Gastrocnemius medialis (tissue), 4 donors: ENCODE measurements at places on chromosomes 12 and 14. TPM values are rescaled to one million over a fixed set of nuclear protein-coding genes. Genes with fewer than 3 reads are reported as not detected.
A peak's percentile ranks its signal among the peaks of the same experiment; 100 is the strongest.

GRCh38 chr14:21486640-21487087 lies 9.7 kb downstream of the TOX4 start:
- no peak overlapping the region for H3K27ac ChIP-seq
- H3K27me3 ChIP-seq, result no peaks in the 10 kb centered on the region
- DNase-seq, result no peak
- no peaks in the 10 kb centered on the region for H3K36me3 ChIP-seq
- no peaks in the 10 kb centered on the region for H3K4me1 ChIP-seq

The BATF gene
- 0.36 TPM for total RNA-seq

GRCh38 chr14:32934073-32934880 lies 4.4 kb upstream of the NPAS3 start:
- peak overlapping the region; percentile 60 for H3K4me3 ChIP-seq
- DNase-seq, result no peak
- peaks cover 12% of the 10 kb centered on the region for H3K27me3 ChIP-seq
- H3K27ac ChIP-seq, result no peak overlapping the region
- H3K36me3 ChIP-seq, result no peaks in the 10 kb centered on the region

- DNase-seq, result no peak
- H3K27ac ChIP-seq, result no peak overlapping the region
- no peaks in the 10 kb centered on the region for H3K36me3 ChIP-seq
- H3K4me3 ChIP-seq, result no peak overlapping the region
Measured at GRCh38 chr12:131851741-131852550, 23.8 kb downstream of the MMP17 start.

DNA sequence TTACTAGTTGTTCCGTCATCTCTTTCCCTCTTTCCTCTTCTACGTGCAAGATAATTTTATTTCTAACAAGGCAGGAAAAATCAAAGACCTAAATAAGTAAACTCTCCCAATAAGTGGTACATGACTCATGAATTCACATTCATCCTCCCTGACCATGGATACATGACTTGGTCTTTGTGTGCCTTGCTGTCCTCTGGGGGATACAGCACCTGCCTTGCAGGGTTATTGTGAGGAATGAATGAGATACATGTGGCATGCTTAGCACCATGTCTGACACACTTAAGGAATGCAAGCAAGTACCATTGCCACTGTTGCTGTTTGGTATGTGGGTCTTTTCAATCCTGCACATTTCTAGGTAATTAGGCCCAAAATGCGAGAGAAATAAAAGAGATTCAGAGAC lies 208.4 kb downstream of the DPF3 start:
- no peak for DNase-seq
- peaks cover 12% of the 10 kb centered on the region for H3K4me1 ChIP-seq
- H3K4me3 ChIP-seq, result no peak overlapping the region
- H3K27me3 ChIP-seq, result no peaks in the 10 kb centered on the region
- no peak overlapping the region for H3K27ac ChIP-seq

DNA sequence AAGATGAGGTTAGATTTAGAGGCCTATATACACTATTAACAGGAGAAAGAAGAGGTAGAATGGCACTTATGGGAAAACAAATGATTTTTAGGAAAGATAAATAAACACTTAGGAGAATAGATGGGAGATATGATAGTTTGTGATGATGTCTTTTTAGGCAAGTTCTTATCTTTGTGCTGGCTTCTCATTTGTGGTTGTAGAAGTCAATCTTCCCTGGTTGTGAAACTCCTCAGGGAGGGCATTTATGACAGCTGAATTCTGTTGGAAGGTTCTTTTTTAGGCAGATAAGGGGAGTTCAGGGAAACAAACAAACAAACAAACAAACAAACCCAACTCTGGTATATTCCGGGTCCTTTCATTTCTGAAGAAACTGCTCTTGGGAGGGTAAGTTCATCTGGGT lies 311.8 kb downstream of the AEBP2 start:
- no peak overlapping the region for H3K27ac ChIP-seq
- H3K27me3 ChIP-seq, result no peaks in the 10 kb centered on the region
- H3K4me1 ChIP-seq, result no peaks in the 10 kb centered on the region
- no peak overlapping the region for H3K4me3 ChIP-seq
- no peak for DNase-seq
- no peaks in the 10 kb centered on the region for H3K36me3 ChIP-seq

The DACT1 gene
- total RNA-seq, result 3.0 TPM

GRCh38 chr12:79006306-79006705 lies 141.7 kb downstream of the SYT1 start:
- DNase-seq, result no peak
- H3K27ac ChIP-seq, result no peak overlapping the region
- H3K4me3 ChIP-seq, result no peak overlapping the region
- H3K4me1 ChIP-seq, result no peaks in the 10 kb centered on the region

The OR4L1 gene
- total RNA-seq, result not detected

DNA sequence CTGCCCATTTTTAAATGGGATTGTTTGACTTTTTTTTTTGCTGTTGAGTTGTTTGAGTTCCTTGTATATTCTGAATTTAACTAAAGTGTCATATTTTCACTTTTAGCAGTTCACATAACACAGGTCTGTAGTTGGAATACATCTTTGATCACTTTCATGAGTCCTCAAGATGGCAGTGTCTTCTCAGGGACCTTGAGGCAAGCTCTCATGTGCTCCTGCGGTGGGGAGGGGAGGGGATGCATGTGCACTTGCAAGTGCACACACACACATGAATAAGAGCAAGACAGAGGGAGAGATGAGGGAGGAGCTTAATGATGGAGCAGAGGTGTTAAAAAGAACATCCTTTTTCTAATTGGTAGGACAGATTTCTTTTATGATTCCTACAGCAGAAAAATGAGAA lies 291.4 kb upstream of the OR4E1 start:
- no peak overlapping the region for H3K4me3 ChIP-seq
- no peaks in the 10 kb centered on the region for H3K27me3 ChIP-seq
- no peaks in the 10 kb centered on the region for H3K4me1 ChIP-seq
- no peak overlapping the region for H3K27ac ChIP-seq
- DNase-seq, result no peak
- no peaks in the 10 kb centered on the region for H3K36me3 ChIP-seq

- peak overlapping the region; percentile 76 for H3K4me3 ChIP-seq
- peak overlapping the region; percentile 96 for H3K27ac ChIP-seq
- H3K4me1 ChIP-seq, result peaks cover 13% of the 10 kb centered on the region
- peak; percentile 44 for DNase-seq
- H3K36me3 ChIP-seq, result peaks cover 16% of the 10 kb centered on the region
Measured at GRCh38 chr14:64387232-64387781, 846 bp upstream of the MTHFD1 start.

DNA sequence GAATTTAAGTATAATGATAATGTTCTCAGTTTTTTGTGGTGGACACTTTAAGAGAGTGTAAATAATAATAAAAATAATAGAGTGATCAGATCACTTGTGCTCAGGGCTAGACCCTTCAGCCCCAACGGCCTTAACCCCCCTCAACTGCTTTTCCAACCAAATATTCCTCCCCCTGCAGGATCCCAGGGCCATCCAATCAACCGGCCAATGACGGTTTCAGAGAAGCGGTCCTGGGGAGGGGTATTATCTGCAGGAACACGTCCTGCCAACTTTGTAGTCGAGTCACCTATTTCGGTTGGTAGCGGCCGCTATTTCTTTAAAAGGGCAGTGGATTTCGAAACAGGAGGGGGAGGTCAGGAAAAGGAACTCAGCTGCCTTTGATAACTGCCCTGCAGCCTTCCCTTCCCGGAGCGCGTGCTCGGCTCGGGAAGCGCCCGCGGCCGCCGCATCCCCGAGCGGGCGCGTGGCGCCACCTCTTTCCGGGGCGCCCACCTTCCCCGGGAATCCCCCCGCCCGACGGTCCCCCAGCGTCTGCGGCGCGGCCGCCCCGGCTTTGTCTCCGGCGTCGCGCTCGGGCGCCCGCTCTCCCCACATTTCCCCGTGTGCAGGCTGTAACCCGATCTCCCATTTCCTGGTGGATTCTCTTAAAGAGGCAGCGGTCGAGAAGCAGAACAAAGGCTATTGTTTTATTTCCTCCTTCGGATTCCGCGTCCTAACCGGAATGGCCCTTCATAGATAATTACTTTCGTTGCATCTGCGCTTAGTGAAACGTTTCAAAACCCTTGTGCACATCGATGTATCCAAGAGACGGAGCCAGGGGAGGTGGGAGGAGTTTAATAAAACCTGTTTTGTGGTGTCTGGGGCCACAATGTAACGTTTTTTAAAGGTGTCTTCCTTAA lies 711 bp upstream of the ETV6 start:
- H3K27me3 ChIP-seq, result no peaks in the 10 kb centered on the region
- DNase-seq, result peak; percentile 60
- H3K27ac ChIP-seq, result peak overlapping the region; percentile 94
- peaks cover 34% of the 10 kb centered on the region for H3K4me1 ChIP-seq
- no peaks in the 10 kb centered on the region for H3K36me3 ChIP-seq

GRCh38 chr12:78406828-78407227 lies 457.7 kb upstream of the SYT1 start:
- DNase-seq, result no peak
- H3K4me1 ChIP-seq, result no peaks in the 10 kb centered on the region
- H3K27ac ChIP-seq, result no peak overlapping the region
- no peaks in the 10 kb centered on the region for H3K36me3 ChIP-seq
- H3K4me3 ChIP-seq, result no peak overlapping the region

The SENP1 gene
- total RNA-seq, result 15.1 TPM

The RBM25 gene
- total RNA-seq, result 34.1 TPM

GRCh38 chr12:32568228-32568627 lies 110.9 kb upstream of the DNM1L start:
- H3K27me3 ChIP-seq, result no peaks in the 10 kb centered on the region
- peak overlapping the region; percentile 37 for H3K27ac ChIP-seq
- no peak for DNase-seq
- peaks cover 61% of the 10 kb centered on the region for H3K4me1 ChIP-seq
- H3K4me3 ChIP-seq, result no peak overlapping the region
- no peaks in the 10 kb centered on the region for H3K36me3 ChIP-seq

GRCh38 chr12:7219599-7220243 lies 30.2 kb downstream of the PEX5 start:
- H3K36me3 ChIP-seq, result no peaks in the 10 kb centered on the region
- no peak overlapping the region for H3K4me3 ChIP-seq
- DNase-seq, result peak; percentile 46
- no peaks in the 10 kb centered on the region for H3K4me1 ChIP-seq
- no peak overlapping the region for H3K27ac ChIP-seq

GRCh38 chr12:28027328-28027727 lies 54.8 kb upstream of the PTHLH start:
- no peaks in the 10 kb centered on the region for H3K4me1 ChIP-seq
- H3K4me3 ChIP-seq, result no peak overlapping the region
- H3K36me3 ChIP-seq, result no peaks in the 10 kb centered on the region
- DNase-seq, result no peak
- H3K27me3 ChIP-seq, result no peaks in the 10 kb centered on the region
- no peak overlapping the region for H3K27ac ChIP-seq

DNA sequence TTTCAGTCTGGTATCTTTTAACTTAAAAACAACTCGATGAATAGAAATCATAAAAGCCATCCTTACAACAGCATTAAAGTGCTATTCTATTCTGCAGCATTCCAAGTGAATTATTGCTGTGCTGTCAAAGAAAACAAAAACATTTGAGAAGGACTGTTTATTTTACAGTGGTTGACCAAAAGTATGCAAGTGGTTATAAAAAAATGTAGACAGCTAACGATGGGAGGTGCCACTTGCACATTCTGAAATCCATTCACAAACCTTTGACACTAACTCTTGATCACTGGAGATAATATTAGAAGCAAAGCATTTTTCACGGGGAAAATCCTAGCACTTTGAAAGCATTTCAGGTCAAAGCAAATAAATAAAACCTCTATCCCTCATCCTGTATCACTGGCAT lies 55.6 kb downstream of the HMGA2 start:
- H3K4me3 ChIP-seq, result no peak overlapping the region
- H3K36me3 ChIP-seq, result no peaks in the 10 kb centered on the region
- no peak overlapping the region for H3K27ac ChIP-seq
- DNase-seq, result no peak
- peaks cover 14% of the 10 kb centered on the region for H3K4me1 ChIP-seq

DNA sequence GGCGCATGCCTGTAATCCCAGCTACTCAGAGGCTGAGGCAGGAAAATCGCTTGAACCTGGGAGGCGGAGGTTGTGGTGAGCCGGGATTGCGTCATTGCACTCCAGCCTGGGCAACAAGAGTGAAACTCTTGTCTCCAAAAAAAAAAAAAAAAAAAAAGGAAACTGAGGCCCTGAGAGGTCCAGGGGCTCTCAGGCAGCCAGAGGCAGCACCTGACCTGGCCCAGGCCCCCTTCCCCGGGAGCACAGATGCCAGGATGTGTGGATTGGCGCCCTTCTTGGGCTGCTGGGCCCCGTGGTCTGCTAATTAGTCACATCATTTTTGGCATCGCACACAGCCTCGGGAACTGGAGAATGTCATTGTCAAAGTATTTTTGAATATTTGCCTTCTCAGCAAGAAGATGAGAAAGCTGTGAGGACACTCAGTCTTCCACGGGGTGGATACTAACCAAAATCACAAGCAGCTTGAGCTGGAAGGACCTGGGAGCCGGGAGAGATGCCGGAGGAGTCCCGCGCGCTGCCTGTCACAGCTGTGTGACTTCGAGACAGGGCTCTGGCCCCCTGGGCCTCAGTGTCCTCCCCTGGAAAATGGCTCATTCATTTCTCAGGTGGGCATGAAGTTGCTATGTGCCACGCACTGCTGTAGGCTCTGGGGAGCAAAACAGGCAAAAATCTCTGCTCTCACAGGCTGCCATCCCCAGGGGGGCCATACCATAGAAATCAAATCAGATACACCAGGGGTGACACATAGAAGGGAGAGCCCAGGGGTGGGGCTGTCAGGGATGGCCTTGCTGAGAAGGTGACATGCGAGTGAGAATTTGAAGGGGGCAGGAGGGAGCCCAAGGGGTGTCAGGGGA lies 12.5 kb upstream of the RCOR1 start:
- no peak overlapping the region for H3K27ac ChIP-seq
- no peak overlapping the region for H3K4me3 ChIP-seq
- no peaks in the 10 kb centered on the region for H3K36me3 ChIP-seq
- H3K27me3 ChIP-seq, result no peaks in the 10 kb centered on the region
- H3K4me1 ChIP-seq, result no peaks in the 10 kb centered on the region

DNA sequence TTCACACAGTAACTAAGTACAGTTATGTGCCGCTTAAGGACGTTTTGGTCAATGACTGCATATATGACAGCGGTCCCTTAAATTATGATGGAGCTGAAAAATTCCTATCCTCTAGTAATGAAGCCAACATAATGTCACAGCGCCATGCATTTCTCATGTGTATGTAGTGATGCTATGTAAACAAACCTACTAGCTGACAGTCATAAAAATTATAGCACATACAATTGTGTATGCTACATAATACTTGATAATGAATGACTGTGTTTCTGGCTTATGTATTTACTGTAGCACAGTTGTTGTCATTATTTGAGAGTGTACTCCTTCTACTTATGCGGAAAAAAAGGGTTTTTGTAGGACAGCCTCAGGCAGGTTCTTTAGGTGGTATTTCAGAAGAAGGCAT lies 99.7 kb downstream of the DACT1 start:
- H3K4me3 ChIP-seq, result no peak overlapping the region
- H3K27me3 ChIP-seq, result no peaks in the 10 kb centered on the region
- DNase-seq, result no peak
- no peaks in the 10 kb centered on the region for H3K36me3 ChIP-seq
- H3K27ac ChIP-seq, result no peak overlapping the region

The C12orf60 gene
- total RNA-seq, result not detected

DNA sequence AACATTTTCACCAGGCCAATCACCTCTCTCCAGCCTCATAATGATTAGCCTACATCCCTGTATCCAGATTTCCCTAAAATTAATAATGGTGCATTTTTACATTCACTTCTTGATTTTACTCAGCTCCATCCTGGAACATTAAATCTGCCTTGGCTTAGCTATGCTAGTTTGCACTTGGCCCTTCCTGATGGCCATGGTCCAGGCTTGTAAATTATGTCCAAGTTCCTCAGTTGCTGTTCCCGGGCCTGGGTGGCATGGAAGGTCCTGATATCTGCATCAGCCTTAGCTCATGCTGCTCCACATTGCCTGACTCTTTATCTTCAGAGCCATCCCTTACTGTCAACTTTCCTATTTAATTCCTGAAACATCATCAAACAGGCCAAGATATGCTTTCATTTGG lies 11.1 kb upstream of the METTL17 start:
- no peaks in the 10 kb centered on the region for H3K4me1 ChIP-seq
- no peaks in the 10 kb centered on the region for H3K27me3 ChIP-seq
- H3K27ac ChIP-seq, result no peak overlapping the region

The POTEG gene
- not detected for total RNA-seq
